Glutamatergic neuron (in vitro differentiated cells): ENCODE measurements at places on chromosomes 2 and 18. TPM values are rescaled to one million over a fixed set of nuclear protein-coding genes. Genes with fewer than 3 reads are reported as not detected.

DNA sequence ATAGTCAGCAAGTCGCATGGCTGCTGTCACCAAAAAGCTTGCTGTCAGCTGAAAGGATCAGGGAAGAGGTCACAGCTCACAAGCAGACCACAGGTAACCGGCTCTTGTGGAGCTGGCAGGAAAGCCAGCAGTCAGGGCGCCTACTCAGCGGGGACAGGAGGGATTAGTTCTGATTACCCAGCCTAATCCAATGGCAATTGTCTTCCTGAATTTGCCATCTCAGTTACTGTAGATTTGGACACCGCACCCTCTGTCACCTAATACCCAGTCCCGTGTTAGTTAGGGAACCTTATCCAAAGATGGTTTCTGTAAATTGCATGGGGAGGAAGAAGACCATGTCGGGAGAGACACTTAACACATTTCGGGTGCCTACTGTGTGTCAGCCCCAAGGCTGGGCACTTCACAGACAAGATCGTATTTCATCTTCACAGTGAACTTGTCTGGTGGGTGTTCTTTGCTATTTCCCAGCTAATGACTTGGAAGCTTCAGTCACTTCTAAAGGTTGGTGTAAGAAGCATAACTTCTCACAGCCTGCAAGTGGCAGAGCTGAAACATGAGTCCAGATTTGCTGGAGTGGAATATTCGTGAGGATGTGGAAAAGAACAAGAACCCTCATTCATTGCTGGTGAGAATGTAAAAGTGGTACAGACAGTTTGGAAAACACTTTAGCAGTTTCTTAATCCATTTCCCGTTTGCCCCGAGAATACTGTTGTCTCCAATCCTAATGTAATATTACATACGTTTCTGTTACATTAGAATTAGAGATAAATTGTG is 9.9 kb downstream of the ALPK2 start:
- H3K4me1 ChIP-seq, result no peaks in the 10 kb centered on the region
- no peak for DNase-seq

DNA sequence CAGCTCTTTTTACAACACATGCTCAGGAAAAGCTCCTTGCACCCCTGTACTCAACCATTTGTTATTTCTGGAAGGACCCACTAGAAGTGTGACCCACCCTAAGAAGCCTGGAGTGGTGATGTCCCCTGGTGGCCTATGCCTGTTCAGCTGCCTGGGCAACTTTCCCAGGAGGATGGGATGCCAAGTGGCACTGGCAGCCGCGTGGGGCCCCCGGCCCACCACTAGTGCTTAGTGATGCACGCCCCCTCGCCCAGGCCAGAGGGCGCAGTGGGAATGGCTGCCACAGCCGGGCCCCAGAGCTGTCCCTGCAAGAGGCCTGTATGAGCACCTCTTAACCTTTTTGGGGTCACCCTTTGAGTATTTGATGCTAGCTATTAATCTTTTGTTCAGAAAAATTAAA is 18.1 kb downstream of the IMPA2 start:
- H3K4me1 ChIP-seq, result peaks cover 25% of the 10 kb centered on the region
- no peak overlapping the region for H3K4me3 ChIP-seq
- no peaks in the 10 kb centered on the region for H3K36me3 ChIP-seq
- no peak overlapping the region for H3K27ac ChIP-seq
- peaks cover 2% of the 10 kb centered on the region for H3K27me3 ChIP-seq
- no peak for DNase-seq

DNA sequence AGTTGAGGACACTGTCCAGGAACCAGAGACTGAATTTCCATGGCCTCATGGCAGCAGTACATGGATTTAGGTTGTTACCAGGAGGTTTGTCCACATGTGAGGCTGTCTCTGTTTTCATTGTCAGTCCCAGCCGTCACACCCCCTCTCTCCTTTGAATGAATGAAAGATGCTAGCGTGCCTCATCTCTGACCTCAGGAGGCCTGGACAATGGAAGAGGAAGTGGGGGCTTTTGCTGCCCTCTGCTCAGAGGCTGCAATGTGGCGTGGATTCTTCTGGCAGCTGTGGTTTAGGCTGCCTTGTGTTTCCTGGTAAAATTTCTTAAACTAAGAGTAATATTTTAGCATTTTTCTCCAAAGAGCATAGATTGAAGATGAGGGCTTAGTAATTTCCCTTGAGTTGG is 47.5 kb downstream of the RAB31 start:
- no peaks in the 10 kb centered on the region for H3K4me1 ChIP-seq
- H3K27ac ChIP-seq, result no peak overlapping the region
- no peak overlapping the region for H3K4me3 ChIP-seq
- peaks cover 10% of the 10 kb centered on the region for H3K36me3 ChIP-seq
- no peak for DNase-seq

GRCh38 chr2:503288-503999 is 173.8 kb downstream of the TMEM18 start:
- peaks cover 2% of the 10 kb centered on the region for H3K27me3 ChIP-seq
- H3K4me1 ChIP-seq, result peaks cover 3% of the 10 kb centered on the region
- no peak for DNase-seq

DNA sequence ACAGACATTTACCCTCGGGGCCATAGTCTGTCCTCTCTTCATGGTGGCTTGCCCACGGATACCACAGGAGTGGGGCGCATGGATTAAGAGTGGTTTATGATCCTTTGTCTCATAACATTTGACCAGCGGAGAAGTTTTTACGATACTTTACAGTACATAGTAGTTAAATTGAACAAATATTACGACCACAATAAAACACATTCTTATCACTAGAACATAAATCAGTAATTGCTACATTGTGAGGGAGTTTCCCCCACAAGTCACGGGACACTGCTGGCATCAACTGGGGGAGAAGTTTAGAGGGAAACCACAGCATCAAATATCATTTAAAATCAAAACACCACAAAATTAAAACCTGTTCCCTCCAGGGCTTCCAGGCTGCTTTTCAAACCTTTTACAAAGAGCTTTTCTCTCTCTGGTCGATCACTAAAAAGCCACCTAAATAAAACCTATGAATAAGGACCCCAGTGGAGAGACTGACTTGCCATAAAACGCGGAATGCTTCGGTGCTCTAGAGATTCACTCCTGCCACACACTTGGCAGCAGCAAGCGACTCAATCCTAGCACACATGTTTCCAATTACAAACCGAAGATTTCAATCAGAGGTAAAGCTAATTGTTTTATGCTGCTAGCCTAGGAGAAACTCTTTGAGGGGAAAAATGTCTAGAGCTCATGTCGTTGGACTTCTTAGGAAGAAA is 173.7 kb upstream of the HNRNPA3 start:
- H3K27me3 ChIP-seq, result peaks cover 1% of the 10 kb centered on the region
- no peaks in the 10 kb centered on the region for H3K4me1 ChIP-seq
- DNase-seq, result no peak
- no peaks in the 10 kb centered on the region for H3K36me3 ChIP-seq
- H3K27ac ChIP-seq, result no peak overlapping the region

DNA sequence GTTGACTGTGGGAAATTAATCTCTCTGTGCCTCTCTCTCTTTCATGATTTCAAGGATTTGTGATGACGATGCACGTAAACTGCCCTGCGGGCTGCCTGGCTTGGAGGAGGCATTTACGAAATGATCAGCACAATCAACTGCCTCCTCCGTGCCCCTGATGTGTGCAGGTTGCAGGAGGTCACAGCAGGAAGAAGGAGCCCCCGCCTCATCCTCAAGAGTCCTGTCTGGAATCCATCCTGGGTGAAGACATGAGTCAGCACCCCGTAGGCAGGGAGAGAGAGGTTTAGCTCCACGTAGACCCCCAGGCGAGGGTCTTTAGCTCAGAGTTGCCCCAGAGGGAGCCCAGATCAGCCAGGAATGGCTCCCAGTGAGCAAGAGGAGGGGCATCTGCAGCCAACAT is 17.1 kb upstream of the TEX51 start:
- no peak overlapping the region for H3K4me3 ChIP-seq
- H3K4me1 ChIP-seq, result peaks cover 2% of the 10 kb centered on the region
- DNase-seq, result no peak
- peaks cover 6% of the 10 kb centered on the region for H3K27me3 ChIP-seq
- no peak overlapping the region for H3K27ac ChIP-seq

- no peak overlapping the region for H3K27ac ChIP-seq
- peaks cover 17% of the 10 kb centered on the region for H3K4me1 ChIP-seq
- no peak overlapping the region for H3K4me3 ChIP-seq
- H3K27me3 ChIP-seq, result peaks cover 3% of the 10 kb centered on the region
- DNase-seq, result no peak
- no peaks in the 10 kb centered on the region for H3K36me3 ChIP-seq
These were observed 2.8 kb upstream of the NRP2 start for GRCh38 chr2:205679410-205680009.

GRCh38 chr2:30565851-30566358 is 118.9 kb downstream of the LCLAT1 start:
- DNase-seq, result no peak
- no peak overlapping the region for H3K27ac ChIP-seq

DNA sequence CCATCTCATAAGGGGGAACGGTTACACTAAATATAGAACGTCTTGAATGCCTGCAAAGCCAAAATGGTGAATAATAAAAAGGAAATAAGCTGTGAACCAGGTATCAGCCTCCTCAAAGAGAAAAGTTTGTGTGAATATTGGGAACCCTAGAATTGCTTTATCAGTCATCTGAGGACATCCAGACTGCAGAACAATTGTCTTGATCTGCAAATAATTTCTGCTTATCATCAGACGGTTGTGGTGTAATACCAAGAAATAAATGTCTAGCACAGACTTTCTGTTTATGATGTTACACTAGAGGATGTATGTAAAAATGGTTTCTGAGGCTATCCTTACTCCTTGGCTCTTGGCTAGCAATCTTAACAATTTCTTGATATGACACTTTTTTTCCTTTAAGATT is 53.5 kb upstream of the SLC25A52 start:
- peaks cover 3% of the 10 kb centered on the region for H3K27me3 ChIP-seq
- no peak for DNase-seq
- no peak overlapping the region for H3K27ac ChIP-seq
- H3K4me1 ChIP-seq, result no peaks in the 10 kb centered on the region
- no peak overlapping the region for H3K4me3 ChIP-seq

DNA sequence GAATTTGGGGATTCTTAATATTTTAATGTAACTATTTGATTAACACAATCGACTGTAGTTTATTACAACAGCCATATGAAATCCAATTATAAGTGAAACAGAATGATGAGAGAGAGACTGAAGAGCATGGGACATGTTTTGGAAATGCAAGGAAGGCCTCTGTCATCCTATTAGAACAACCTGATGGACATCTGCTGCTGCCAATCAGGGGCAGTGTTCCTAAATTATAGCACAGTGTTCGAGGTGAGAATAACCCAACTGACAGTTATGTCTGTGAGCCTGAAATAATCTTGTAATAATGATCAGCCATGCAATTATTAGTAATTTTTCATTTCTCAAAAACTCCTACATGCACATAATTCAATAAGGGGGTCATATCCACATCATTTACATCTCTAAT is 73.6 kb downstream of the CCDC141 start:
- peaks cover 3% of the 10 kb centered on the region for H3K27me3 ChIP-seq
- H3K4me3 ChIP-seq, result no peak overlapping the region
- no peaks in the 10 kb centered on the region for H3K36me3 ChIP-seq
- no peak overlapping the region for H3K27ac ChIP-seq
- peaks cover 5% of the 10 kb centered on the region for H3K4me1 ChIP-seq

GRCh38 chr2:79750321-79750720 is 237.5 kb downstream of the CTNNA2 start:
- no peak overlapping the region for H3K27ac ChIP-seq
- H3K4me1 ChIP-seq, result no peaks in the 10 kb centered on the region
- no peak overlapping the region for H3K4me3 ChIP-seq
- H3K27me3 ChIP-seq, result peaks cover 2% of the 10 kb centered on the region
- DNase-seq, result no peak

- no peak for DNase-seq
- H3K36me3 ChIP-seq, result no peaks in the 10 kb centered on the region
- H3K4me1 ChIP-seq, result no peaks in the 10 kb centered on the region
- H3K27me3 ChIP-seq, result peaks cover 2% of the 10 kb centered on the region
These were observed 33.5 kb upstream of the IL1R1 start for GRCh38 chr2:102109016-102109415.

GRCh38 chr18:76725445-76725844 is 96.9 kb upstream of the ZNF236 start:
- no peaks in the 10 kb centered on the region for H3K4me1 ChIP-seq
- DNase-seq, result no peak
- H3K4me3 ChIP-seq, result no peak overlapping the region
- peaks cover 8% of the 10 kb centered on the region for H3K36me3 ChIP-seq

DNA sequence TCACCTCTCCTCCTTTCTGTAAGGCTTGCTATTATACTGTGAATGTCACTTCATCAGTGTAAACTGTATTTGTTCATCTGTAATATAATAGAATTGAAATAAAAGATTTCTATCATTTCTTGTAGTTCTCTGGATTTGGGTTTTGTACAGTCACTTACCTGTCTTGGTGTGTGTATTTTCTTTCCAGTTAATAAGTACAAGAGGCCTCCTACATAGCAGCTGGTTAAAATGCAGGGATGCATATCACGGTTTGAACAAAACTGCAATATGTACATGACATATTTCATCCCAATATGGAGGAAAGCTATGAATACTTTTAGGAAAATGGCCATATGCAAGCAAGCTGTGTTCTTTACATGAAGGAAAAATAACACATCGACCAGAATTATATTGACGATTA is 5.4 kb upstream of the STAT1 start:
- no peaks in the 10 kb centered on the region for H3K36me3 ChIP-seq
- H3K4me1 ChIP-seq, result no peaks in the 10 kb centered on the region
- H3K27me3 ChIP-seq, result peaks cover 2% of the 10 kb centered on the region
- H3K27ac ChIP-seq, result no peak overlapping the region
- no peak overlapping the region for H3K4me3 ChIP-seq

DNA sequence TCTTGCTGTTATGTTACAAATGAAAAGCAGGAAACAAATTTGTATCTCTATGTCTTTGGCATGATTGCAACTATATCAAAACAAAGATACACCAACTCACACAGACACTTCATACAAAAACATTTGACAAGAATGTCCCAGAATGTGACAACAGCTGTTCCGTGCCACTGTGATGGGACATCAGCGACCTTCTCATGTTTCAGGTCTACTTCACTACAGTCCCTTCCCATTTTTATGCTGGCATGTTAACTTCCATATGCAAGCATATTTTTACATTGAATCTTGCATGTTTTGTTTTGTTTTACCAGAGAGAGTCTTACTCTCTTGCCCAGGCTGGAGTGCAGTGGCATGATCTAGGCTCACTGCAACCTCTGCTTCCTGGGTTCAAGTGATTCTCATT is 71.2 kb downstream of the STK25 start:
- no peak overlapping the region for H3K27ac ChIP-seq
- peaks cover 4% of the 10 kb centered on the region for H3K36me3 ChIP-seq
- DNase-seq, result no peak
- no peak overlapping the region for H3K4me3 ChIP-seq
- peaks cover 3% of the 10 kb centered on the region for H3K27me3 ChIP-seq

The HEATR5B gene
- total RNA-seq, result 33.5 TPM

The TRIM54 gene
- total RNA-seq, result 2.0 TPM

The RAMP1 gene
- total RNA-seq, result 7.6 TPM

The GALNT14 gene
- 14.4 TPM for total RNA-seq

The ABCB11 gene
- total RNA-seq, result not detected

The INPP1 gene
- 41.7 TPM for total RNA-seq
